ENCODE measurements at places on chromosomes 13 and 19. TPM values are rescaled to one million over a fixed set of nuclear protein-coding genes. Genes with fewer than 3 reads are reported as not detected.

The ZNF66 gene
- 7.7 TPM for total RNA-seq

The FFAR2 gene
- total RNA-seq = 1.2 TPM

The OR7C1 gene
- total RNA-seq = not detected

The PBX4 gene
- total RNA-seq = 1.4 TPM

The RCBTB2 gene
- total RNA-seq = 25.7 TPM

The RFPL4A gene
- total RNA-seq = not detected

DNA sequence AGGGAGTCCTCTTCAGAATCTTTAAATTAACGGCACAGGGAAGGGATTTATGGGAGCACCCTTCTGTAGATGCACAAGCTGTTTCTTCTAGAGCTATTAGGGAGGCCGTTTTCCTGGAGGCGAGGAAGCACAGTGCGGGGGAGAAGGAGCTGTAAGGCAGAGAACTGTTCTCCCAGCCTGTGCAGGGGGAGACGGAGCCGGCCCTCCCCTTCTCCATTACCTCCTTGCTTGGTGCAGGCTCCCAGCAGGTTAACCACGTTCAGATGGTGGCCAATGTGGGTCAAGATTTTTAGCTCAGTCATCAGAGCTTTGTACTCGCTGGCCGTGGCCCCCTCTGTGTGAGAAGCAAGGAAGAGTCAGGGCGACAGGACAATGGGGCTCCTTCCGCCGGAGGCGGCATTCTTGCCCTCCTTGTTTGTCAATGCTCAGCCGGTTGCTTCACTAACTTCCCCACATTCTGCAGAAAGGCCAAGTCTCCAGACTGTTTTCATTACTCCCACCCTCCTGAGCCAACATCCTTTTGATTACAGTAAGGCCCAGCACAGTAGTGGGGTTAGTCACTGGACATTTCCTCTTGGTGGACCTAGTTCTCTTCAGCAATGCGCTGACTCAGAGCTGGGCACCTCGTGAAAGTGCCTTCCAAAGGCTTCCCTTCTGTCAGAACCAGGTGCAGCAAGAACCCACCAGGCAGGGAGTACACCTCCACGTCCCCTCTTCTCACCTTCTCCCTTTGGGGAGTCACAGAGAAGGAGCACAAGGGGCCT is 165.4 kb downstream of the FLT1 start:
- no peak for DNase-seq

GRCh38 chr13:85371254-85371653 is 428.0 kb downstream of the SLITRK6 start:
- DNase-seq = no peak

GRCh38 chr13:28045861-28046260 is 54.5 kb downstream of the FLT3 start:
- DNase-seq = no peak

DNA sequence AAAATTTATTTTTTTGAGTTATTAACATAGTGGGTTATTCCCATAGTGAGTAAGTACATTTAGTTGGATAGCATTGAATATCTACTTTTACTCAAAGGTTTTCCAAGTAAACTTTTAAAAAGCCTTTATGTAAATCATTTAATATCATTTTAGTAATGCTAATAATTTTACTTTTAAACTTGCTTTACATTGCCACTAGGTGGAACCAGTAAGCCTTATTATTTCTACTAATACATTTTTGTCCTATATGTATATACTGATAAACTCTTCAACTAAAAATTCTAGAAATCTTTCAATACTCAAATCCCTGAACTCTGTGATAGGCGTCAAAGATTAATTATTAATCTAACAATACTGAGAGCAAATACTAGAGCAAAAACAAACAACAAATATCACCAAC is 1709.2 kb upstream of the PCDH20 start:
- no peak for DNase-seq

- no peak for DNase-seq
Measured at GRCh38 chr19:15404780-15405211, 14.0 kb downstream of the AKAP8L start.

DNA sequence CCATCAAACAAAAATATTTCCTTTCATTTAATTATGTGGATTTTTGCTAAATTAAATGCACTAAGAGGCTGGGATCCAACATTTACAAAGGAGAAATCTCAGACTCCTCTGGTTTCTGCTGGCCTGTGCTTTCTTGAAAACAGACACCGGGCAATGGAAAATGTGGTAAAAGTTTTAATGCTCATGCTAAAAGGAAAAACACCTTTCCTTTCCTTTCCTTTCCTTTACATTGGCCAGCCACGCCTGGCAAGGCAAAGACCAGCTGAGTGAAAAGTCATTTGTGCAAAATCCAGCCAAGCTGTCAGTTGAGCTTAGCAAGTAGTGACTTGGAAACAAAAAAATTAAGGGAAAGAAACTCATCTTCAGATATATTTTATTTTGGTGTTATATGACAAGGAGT is 240.3 kb downstream of the LACC1 start:
- no peak for DNase-seq

GRCh38 chr13:104086759-104087158 is 1020.5 kb upstream of the SLC10A2 start:
- DNase-seq = no peak

GRCh38 chr19:5172859-5173630 is 167.6 kb downstream of the PTPRS start:
- DNase-seq = no peak

- peak; percentile 77 for DNase-seq
Measured at GRCh38 chr13:36154567-36155291, 23.5 kb upstream of the DCLK1 start.

DNA sequence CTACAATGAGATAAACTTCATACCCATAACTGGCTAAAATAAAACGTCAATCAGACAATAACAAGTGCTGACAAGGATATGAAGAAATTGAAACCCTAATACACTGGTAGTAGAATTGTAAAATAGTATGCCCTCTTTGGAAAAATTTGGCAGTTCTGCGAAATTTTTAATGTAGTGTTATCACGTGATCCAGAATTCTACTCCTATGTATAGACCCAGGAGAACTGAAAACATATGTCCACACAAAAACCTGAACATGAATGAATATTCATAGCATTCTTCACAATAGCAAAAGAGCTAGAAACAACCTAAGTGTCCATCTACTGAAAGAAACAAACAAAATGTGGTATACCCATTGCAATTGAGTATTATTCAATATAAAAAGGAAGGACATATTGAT is 14.2 kb upstream of the MYO16 start:
- no peak for DNase-seq

GRCh38 chr19:1073956-1074517 is 7.1 kb downstream of the ARHGAP45 start:
- DNase-seq = peak; percentile 49

GRCh38 chr19:46489445-46490272 is 6.0 kb downstream of the PNMA8B start:
- peak; percentile 83 for DNase-seq

DNA sequence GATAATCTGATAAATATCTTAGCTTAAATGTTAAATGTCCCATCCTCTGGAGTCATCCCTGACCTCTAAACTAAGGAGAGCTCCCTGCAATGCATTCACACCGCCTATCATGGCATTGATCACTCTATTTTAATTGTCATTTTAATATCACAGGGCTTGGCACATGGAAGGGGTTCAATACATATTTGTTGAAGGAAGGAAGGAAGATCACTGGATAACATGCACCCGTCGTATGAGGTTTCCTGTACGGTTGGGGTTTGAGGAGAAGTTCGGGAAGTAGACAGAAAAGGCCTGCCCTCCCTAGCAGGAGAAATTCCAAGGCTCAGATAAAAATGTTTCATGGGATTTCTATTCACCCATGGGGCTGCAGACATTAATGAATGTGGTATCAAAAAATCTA is 102.0 kb downstream of the MBNL2 start:
- no peak for DNase-seq

DNA sequence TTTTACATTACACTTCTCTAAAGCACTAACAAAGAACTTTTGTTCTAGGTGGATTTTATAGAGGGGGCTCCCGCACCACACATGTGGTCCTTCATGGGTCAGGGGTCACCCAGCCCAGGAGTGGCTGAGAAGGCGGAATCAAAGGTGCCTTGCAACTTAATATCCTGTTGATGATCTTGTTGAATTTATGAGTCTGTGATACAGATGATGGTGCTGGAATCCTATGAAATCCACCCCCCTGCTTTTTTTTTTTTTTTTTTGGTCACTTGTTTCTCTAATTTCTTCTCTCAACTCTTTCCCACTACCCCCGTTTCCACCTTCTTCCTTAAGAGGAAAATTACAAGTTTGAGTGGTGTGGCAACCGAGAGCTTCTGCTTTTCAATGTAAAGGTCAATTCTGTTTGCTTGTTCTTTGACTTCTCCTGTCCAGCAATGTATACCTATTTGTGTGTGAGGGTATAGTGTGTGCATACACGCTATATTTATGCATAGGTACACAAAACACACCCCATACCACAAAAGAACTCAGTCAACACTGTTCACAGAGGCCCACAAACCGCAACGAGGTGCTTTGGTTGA is 4.2 kb upstream of the ZIC2 start:
- DNase-seq = no peak

GRCh38 chr13:36395280-36395679 is 37.0 kb upstream of the CCNA1 start:
- no peak for DNase-seq

- DNase-seq = no peak
Measured at GRCh38 chr13:94351292-94351990, 128.0 kb downstream of the DCT start.

DNA sequence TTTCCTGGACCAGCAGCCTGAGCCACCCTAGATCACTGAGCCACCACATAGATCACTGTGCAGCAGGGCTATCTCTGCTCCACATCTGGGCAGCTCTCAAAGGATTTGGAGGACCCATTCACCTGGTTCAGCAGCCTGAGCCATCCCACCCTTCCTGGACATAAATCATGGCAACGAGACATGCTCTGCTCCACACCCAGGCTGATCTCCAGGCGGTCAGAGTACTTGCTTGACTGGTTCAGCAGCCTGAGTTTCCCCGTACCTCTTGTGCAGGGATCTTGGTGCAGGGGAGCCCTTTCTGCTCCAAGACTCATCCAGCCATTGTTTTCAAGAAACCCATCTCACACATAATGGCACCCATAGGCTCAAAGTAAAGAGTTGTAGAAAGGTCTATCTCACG is 195.3 kb downstream of the LIG4 start:
- no peak for DNase-seq

GRCh38 chr19:556611-557382 is 12.9 kb downstream of the GZMM start:
- DNase-seq = no peak

DNA sequence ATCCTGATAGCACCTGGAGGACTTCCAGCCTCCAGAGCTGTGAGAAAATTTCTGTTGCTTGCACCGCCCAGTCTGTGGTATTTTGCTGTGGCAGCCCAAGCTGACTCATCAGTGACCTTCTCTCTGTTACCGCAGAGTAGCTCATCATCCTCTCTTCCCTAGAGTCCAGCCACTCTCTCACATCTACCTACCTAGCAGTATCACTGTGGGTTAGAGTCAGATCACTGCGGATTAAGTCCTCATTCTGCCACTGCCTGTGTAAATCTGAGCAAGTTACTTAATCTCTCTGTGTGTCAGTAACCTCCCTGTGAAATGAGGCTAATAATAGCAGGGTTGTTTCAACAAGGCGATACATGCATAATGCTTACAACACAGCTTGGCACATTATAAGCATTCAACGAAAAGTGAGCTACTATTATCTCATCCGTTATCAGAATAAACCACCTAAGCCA is 40.3 kb upstream of the USPL1 start:
- DNase-seq = no peak

DNA sequence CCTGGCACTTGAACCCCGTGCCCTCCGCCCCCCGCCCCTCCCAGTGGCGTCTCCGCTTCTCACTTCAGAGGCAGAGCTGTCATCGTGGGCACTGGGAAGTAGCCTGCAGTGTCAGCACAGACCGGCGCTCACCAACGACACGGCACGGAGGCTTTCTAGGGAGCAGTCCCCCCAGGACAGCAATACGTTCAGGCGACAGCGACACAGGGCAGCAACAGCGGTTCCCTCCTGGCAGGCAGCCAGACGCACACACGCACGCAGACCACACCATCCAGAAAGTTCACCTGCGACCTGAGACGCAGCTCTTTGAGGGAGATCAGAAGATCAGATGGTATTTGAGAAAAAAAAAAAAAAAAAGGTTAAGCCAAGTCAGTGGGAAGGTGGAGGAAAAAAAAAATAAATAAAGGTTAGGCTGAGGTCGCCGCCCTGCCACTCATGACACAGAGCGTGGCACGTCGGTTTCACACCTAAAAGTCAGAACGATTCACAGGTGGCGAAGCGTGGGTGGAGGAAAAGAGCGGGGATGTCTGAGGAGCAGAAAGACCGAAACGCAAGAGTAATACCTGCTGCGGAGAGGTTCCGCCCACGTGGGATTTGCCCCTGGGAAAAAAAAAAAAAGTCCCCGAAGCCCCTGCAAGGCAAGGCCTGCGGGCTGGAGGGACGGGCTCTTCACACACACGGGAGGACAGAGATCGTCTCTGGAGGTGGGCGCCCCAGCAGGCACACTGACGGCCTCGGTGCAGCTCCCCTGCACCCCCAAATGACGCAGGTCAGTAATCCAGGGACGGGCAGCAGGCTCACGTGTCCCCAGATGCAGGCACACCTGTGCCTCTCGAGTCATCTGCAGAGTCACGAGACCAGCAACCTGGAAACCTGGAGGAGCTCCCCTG is 94.5 kb downstream of the GNG7 start:
- no peak for DNase-seq

GRCh38 chr13:51590971-51591627 is 6.8 kb downstream of the WDFY2 start:
- DNase-seq = no peak

- peak; percentile 32 for DNase-seq
Measured at GRCh38 chr19:33161201-33161600, 29.3 kb downstream of the WDR88 start.

GRCh38 chr19:17686023-17686521 is 2.1 kb downstream of the UNC13A start:
- no peak for DNase-seq
